ENCODE measurements at places on chromosomes 11 and 22.

DNA sequence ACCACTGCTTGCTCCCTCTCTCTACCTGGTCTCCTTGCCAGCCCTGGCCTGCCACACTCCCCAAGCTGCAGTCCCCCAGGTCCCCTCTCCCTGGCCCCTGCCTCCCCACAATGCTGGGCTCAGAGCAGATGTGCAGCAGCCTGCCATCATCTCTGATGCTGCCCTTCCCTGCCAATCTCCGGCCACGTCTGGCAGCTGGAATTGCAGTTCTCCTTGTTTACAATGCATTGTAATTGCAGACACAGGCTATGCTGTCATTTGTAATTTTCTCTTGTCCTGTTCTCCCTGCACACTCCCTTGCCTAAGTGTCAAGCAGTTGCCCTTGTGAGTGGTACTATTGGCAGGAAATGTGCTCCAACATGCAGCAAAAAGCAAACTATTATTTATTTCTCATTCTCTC is 222.3 kb downstream of the NTM start:
- no peak for DNase-seq

DNA sequence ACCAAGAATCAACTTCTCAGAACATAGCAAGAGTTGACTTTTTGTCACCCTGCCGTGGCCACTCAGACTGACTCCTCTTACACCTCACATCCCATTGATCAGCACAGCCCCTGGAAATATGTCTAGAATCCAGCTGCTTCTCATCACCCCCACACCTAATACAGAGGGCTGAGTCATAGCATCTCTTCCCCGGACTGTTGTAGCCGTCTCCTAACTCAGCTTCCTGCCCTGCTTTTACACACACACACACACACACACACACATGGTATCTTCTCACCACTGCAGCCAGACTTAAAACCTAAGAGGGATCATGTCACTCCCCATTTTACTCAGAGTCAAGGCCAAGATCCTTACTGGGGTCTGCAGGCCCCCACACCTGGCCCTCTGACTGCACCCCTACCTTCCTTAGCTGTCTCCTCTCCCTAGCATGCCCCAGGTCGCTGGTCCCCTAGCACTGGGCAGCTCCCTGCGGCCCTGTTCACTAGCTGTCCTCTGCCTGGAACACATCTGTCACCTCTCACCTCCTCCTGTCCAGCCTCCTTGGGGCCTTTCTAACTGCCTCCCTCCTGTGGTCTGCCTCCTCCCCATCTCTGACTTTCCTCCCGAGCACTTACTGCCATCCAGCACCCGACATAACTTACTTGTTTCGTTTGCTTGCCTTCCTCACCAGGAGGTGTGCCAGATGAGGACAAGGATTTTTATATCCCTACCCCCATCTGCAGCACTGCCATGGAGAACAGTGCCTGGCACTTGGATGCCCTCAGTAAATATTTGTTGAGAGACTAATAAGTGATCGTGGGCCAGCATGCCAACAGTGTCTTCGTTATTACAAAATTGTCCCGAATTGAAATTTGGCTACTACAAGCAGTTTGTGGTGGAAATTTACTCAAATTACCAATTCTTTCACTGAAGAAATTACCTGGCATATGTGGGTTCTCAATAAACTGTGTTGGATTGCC is 61.9 kb downstream of the BMAL1 start:
- no peak for DNase-seq

DNA sequence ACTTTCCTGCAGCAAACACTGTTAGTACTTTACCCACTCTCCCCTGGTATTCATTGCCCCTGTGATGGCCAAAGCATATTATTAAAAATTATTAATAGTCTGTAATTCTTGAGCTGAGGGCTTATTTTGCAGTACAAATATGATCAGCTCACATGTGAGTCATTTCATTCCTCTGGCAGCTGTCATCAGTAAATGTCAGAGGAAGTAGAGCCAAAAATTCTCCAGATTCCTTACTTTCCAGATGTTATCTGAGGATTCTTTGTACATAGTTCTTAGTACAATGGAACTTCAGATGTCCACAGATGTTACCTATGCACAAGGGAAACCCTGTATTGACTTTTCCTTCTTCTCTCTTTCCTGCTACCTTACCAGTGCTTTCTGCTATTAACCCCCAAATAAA is 12.5 kb downstream of the OR5B3 start:
- DNase-seq = no peak

DNA sequence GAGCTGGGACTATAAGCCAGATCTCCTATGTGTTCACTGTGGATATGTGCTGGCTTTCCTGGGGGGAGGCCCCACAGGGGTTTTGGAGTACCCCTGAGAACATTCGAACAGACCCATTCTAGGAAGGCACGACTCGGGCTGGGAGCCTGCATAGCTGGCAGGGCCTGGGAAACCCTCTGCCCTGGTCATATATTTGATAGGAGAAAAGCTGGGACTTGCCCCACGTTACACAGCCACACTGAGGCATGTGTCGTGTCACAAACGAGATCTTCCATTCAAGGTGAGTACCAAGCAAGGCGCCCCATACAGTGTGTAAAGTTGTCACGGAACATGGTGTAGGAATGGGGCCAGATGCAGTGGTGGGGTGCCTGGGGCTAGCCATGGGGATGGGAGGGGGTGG is 11.2 kb downstream of the MYO7A start:
- no peak for DNase-seq

Measured in GM23338 (cell line).